ENCODE measurements at places on chromosomes 16 and 17.
A peak's percentile ranks its signal among the peaks of the same experiment; 100 is the strongest.

- peak; percentile 57 for DNase-seq
Observed at GRCh38 chr16:47774661-47775060, 313.5 kb downstream of the PHKB start.

DNA sequence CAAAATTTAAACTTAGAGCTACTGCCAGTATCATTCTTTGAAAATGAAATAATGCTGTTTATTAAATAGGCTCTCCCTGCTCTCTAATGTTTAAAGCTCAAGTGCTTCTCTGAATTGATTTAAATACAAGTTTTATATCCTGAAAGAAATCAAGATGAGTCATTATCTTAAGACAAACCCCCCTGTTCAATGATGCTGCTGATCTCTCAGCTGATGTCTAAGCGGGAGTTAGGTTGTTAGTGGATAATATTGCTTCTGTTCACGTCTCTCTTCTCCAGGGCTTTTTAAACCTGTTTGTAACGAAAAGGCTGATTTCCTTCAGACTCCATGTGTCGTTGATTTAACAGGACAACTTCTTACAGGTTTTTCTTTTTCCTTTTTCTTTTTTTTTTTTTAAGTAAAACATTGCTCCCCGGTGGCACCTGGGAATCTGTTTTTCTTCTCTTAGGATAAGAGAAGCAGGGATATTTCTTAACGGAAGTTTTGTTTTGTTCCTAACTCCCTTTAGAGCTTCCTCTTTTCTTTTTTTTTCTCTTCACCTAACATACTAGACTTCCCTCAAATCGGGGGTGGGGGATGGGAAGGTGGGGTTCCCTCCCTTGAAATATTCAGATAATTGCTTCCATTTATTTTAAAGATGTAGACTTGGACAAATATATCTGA is 807 bp upstream of the LYRM9 start:
- DNase-seq, result no peak

- no peak for DNase-seq
Observed at GRCh38 chr17:39599004-39599664, 8.6 kb downstream of the NEUROD2 start.

- DNase-seq, result no peak
Observed at GRCh38 chr16:3075523-3075915, 10.1 kb downstream of the IL32 start.

GRCh38 chr16:50068550-50068949 is 2.8 kb downstream of the HEATR3 start:
- no peak for DNase-seq

GRCh38 chr16:85479972-85480726 is 133.0 kb upstream of the GSE1 start:
- peak; percentile 72 for DNase-seq

DNA sequence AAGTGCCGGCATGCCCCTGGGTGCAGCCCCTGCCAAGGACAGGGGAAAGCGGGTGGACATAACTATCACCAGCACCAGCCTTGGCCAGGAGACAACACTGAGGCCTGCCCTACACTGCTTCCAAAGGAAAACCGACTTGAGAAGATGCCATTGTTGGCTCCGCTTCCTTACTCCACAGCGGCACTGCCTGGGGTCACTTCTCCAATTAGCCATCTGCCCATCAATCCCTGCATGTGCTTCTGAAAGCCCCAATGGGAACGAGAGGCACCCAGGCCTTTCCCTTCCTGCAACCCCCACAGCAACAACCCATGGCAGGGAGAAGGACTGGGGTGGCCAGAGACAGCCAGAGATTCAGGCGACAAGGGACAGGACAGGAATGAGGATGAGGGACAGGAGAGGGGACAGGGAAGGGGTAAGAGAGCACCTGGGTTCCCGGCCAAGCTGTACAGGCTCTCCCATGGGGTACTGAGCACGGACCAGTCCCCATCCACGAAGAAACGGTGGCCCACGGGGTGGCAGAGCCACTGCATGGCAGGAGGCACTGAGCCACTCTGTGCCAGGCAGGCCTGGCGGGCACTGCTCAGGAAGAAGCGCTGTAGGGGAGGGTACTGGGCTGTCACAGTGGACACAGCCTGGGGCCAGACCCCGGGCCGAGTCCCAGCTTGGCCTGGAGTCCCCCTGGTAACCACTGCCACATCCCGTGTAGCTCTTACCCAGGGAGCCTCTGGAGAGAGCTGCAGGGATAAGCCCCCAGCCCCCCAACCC is 21.2 kb downstream of the SREBF1 start:
- no peak for DNase-seq

- no peak for DNase-seq
Observed at GRCh38 chr16:82133798-82134197, 36.2 kb downstream of the MPHOSPH6 start.

DNA sequence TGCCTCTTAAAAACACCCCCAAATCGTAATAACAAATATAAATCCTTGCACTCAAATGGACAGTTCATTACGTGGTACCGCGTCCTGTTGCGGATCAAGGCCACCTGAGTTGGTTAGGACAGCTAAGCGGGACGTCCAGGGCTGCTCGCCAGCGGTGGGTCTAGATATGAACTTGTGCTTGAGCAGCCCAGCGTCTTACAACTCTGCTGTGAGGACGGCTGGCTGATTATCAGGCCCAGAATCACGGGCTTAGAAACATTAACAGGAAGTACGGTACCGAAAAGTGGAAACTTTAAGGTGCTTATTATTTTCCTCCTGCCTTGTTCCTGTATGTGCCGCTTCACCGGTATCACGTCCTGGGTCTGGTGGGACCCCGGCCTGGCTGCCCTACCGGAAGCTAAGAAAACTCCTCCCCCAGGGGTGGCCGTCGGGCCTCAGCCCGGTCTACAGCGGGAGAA is 832 bp upstream of the SRRM2 start:
- no peak for DNase-seq

DNA sequence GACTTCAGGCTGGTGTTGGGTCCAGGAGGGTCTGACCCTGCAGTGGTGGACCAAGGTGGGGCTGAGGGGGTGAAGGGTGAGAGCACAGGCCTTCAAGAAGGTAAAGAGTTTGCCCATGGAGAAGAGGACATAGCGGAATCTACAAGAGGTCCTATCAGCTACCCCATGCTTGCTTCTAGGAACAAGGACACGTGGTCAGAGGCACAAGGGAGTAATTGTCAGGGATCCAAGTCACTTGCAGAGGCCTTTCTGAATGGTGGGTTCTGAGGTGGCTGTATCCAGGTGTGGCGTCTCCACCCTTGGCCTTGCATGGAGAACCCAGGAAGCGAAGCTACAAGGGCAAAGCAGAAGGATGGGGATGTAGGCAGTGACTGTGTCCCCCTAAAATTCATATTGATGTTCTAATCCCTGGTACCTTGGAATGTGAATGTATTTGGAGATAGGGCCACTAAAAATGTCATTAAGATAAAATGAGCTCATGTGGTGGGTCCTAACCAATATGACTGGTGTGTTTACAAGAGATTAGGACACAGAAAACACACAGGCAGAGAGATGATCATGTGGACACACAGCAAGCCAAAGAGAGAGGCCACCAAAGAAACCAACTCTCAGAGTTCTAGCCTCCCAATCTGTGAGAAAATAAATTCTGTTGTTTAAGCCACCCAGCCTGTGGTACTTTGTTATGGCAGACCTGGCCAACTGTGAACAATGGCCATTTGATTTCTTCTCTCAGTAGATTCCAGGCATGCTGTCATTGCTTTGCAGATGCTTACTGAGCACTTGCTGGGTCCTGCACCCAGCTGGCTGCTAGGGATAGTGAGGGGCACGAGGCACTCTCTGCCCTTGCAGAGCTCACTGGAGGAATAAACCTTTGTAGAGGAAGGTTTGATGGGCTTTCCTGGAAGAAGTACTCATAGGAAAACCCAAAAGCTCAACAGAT is 75.8 kb downstream of the UTP18 start:
- no peak for DNase-seq

DNA sequence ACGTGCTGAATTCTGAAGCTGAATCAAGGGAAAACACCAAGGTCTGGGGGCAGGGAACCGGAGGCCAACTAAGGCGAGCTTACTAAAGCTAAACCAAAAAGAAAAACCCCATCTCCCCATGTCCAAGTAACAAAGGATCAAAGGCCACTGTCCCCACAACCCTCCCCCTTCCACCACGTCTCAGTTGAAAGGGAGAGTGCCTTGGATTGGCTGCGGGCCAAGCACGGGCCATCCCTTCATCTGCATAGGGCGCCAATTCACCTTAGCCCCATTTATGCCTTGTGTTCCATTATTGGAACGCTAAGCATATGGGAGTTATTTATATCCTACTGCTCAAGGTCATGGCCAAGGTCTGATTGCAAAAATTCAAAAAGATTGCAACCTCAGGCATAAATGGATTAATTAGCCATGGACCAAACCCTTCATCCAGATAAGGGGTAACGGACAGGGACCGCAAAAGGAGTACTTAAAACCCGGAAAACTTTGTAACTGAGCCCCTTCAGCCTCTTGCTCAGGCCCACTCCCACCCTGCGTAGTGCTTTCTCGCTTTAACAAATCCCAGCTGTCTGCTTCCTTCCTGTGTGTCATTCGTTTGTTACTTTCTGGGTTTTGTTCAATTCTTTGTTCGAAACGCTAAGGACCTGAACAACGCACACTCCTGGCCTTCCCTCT is 740 bp upstream of the ATP6V0D1 start:
- peak; percentile 79 for DNase-seq

Measured in colonic mucosa (tissue), 4 donors.